ENCODE measurements at places on chromosomes 2 and 18.

GRCh38 chr18:26477828-26478466 lies 70.4 kb downstream of the KCTD1 start:
- DNase-seq, result no peak

- peak; percentile 79 for DNase-seq
Observed at GRCh38 chr2:26745609-26746327, 18.3 kb upstream of the SLC35F6 start.

- DNase-seq, result no peak
Observed at GRCh38 chr2:207867056-207867455, 97.3 kb upstream of the FZD5 start.

DNA sequence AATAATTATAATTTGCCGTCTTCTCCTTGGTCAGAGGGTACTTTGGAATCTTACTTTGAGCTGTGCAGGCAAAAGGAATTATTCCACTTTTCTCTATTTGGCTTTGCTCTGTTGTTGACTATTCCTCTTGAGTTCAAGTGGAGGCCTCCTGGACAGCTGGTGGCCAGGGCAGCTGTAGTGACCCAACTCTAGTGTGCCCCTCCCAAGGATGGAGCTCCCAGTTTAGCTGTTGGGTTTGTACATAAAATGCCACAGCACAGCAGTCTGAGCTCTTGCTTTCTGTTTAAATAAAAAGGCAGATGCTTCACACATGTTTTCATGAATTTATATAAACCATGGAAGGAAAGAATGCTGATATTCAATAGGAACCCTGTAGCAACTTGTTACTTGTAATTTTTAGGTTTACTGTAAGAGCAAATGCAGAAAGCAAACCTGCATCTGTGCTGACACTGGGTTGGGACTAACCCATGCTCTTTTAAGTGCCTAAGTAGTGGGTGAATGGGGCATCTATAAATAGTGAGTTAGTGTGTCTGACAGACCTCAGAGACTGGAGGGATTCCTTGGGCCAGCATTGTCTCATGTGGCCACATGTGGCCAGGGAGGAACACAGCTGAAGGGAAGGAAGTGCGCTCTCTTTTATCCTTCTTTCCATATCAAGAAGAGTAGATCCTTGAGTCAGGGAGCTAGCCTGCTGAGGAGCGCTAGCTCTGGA lies 121.8 kb downstream of the FHOD3 start:
- no peak for DNase-seq

DNA sequence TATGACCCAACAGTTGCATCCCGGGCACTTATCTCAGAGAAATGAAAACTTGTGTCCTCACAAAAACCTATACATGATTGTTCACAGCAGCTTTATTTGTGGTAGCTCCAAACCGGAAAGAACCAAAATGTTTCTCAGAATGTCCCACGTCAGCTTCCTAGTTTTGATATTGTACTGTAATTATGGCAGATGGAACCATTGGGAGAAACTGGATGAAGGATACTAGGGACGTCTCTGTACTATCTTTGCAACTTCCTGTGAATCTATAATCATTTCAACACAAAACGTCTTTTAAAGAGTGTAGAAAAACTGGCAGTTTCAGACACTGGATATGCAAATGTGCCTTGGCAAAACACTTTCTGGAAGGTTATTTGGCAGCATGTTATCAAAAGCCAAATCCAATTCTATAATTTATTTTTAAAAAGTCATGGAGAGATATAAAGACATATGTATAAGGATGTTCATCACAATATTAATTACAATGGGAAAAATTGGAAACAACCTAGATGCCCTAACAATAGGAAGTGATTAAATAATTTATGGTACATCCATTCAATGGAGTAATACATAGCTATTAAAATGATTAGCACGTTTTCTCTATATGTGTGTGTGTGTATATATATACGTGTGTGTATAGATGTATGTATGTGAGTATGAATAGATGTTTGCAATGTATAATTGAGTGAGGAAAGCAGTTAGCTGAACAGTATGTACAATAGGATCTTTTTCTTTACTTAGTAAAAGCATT lies 9.8 kb downstream of the SAG start:
- no peak for DNase-seq

- no peak for DNase-seq
Observed at GRCh38 chr2:53220969-53221368, 546.6 kb upstream of the CHAC2 start.

DNA sequence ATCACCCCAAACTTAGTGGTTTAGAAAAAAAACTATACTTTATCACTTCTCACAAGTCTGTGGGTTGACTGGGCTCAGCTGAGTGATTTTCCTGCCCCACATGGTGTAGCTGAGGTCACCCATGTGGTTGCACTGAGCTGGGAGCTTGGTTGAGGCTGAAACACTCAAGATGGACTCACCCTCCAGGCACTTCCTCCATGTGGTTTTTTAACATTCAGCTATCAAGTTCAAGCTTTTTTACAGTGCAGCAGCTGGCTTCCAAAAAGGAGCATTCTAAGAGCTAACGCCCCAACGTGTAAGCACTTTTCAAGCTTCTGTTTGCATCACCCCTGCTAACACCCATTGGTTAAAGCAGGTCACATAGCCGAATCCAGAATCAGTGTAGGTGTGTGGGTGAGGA lies 105.9 kb upstream of the CREB1 start:
- peak; percentile 89 for DNase-seq

DNA sequence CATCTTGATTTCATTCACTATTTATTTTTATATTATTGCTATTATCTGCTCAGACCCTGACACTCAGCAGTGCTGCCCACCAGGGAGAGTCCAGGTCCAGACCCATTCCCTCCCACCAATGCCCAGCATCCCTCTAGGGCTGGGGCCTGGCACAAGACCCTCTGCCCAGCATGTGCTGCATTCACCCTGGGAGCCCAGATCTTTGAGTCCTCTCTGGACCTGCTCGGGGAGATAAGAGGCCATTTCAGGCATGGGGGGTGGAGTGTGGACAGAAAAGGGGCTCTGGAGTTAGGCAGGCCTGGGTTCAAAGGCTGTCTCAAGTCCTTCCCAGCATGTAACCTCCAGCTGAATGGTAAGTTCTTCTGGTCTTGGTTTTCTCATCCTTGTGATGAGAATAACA lies 209.6 kb downstream of the CYP26B1 start:
- DNase-seq, result no peak

DNA sequence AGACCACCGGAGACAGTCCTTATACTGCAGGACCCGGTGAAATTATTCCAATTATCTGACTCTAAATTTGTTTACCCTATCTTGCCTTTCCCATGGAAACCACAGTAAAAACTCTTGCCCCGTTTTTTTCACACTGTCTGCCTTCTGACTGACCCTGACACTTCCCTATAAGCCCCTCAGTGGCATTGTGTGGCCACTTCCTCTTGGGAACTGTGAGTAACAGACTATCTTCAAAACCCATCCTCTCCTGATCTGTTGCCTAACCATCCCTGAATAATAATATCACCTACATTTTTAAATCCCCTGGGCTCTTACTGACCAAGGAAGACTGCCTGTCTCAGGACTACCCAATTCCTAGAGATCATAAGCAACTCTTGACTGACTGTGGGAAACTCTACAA lies 42.6 kb upstream of the RNF152 start:
- DNase-seq, result no peak

- DNase-seq, result peak; percentile 92
Observed at GRCh38 chr2:204452464-204453023, 92.7 kb upstream of the PARD3B start.

- peak; percentile 65 for DNase-seq
Observed at GRCh38 chr2:26144953-26145680, 27.8 kb upstream of the GAREM2 start.

- no peak for DNase-seq
Observed at GRCh38 chr2:230541934-230542380, 126.0 kb downstream of the SP100 start.

DNA sequence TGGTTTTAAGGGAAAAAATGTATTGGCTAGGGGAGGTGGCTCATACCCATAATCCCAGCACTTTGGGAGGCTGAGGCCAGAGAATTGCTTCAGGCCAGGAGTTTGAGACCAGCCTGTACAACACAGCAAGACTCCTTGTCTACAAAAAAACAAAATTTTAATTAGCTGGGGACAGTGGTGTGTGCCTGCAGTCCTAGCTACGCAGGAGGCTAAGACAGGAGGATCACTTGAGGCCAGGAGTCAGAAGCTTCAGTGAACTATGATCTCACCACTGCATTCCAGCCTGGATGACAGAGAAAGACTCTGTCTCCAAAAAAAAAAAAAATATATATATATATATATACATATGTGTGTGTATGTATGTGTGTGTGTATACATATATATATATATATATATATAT lies 18.5 kb downstream of the CCDC88A start:
- DNase-seq, result no peak

GRCh38 chr2:71299507-71299906 lies 32.1 kb upstream of the ZNF638 start:
- DNase-seq, result peak; percentile 51

- DNase-seq, result peak; percentile 24
Observed at GRCh38 chr18:74396171-74397169, 60.6 kb downstream of the DIPK1C start.

DNA sequence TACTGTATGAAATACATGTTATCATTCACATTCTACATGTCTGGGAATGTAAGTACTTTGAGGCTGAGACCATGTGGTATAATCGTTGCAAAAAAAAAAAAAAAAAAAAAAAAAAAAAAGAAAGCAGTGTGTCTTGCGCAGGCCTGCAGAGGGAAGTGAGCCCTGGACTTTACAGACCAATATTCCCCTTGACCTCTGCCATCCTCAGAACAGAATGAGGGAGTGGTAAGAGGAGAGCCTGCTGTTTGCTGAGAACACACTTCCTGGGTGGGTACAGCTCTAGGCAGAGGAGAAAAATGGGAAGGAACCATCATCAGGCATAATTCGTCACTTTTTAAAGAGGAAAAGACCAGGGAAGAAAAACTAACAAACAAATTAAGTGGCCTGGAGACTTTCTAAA lies 28.8 kb upstream of the TBC1D8 start:
- DNase-seq, result no peak

DNA sequence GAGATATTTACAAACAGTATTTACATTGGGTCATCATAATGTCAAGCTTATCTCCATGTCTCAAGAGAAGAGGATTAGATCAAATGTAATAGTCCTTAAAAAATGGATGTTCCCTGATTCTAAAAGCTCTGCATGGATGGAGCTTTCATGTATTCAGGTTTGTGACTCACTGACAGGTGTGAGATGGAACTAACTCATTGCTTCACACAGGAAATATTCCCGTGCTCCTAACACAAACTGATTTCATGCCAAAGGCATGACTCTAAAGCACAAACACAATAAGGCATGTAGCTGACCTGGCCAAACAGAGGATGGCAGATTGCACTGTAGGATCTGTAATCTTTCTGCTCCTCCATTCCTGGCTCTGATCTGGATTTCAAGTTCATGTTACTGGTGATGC lies 110.0 kb downstream of the ALK start:
- DNase-seq, result no peak

DNA sequence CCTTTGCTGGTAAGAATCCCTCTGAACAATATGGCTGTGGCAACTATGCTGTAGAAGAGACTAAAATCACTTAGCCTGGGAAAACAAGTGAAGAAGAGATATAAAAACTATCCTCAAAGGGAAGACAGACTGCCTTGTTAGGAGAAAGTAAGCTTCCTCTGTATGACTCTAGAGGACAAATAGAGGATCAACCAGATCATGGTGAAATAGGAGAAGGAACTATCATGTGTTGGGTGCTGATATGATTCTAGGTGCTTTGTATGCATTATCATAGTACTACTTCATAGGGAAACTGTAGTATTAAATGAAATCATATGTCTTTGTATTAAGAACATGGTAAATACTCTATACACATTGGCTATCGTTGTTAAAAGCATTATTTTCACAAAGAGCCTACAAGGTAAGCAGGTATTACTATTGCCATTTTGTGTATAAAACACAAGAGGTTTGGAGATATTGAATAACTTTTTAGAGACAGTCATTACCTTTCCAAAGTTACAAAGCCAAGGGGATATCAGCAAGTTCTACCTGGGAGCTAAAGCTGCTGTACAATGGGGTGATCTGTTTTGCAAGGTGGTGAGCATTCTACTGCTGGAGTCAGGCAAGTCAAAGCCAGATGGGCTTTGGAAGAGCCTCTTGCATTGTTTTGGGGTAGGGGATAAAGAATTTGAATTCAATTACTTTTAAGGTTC lies 402.6 kb downstream of the ALK start:
- DNase-seq, result no peak

DNA sequence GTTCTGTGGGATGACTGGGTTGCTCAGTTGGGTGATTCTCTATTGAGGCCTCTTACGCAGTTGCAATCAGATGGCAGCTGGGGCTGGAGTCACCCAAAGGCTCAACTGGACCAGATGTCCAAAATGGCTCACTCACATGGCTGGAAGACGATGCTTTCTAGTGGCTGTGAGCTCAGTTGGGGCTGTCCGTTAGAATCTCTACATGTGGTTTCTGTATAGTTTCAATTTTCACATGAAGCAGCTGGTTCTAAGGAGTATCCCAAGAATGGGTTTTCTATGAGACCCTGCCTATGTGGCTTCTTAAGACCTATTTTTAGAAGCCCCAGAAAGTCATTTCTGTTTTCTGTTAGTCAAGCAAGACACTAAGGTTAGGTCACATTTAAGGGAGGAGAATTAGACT lies 4.4 kb downstream of the XRCC5 start:
- DNase-seq, result no peak

DNA sequence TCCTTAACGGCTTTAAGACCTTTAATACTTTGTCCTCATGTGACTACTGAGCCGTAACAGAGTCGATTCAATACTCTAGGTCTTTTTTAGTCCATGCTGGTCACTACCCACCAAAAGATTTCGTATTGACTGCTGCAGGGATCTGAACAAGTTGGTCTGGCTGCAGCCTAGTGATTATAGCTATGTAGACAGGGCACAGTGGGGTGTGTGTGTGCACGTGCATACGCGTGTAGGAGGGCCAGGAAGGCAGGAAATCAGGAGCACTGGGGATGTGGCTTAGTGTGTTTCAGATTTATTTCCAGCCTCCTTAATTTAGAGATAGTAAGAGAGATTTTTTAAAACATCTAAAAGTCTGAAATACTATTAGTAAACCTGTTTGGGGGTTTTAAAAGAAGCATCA lies 161.4 kb downstream of the MYO3B start:
- no peak for DNase-seq

GRCh38 chr2:203706403-203706802 lies at the start of gene CD28:
TSS of gene CD28 (plus strand) at chr2:203706639. CDS start at chr2:203706697, 58 bp downstream.
- DNase-seq, result no peak

DNA sequence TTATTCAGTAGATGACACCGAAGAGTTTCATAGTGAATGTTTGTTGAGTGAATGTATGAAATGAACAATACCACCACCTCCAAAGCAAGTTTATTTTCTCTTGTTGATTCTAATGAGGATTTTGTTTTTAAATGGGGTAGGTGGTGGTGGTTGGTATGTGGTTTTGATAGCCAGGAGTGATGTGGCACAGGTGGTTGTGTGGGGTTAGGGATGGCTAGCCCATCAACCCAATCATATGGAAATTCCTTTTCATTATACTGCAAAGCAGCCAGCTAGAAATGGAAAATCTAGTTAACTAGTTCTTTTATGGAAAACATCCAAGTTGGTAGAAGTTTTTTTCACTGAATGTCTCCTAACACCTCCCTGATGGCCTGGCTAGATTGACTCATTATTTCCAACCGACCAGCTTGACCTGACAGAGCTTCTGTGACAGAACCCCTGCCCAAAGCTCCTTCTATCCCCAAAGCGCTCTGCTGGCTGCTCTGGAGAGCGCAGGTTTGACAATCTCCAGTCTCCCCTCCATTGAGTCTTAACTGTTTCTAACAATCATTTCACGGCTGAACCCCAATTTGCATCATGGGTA lies 376.9 kb downstream of the MTX2 start:
- DNase-seq, result no peak

- DNase-seq, result no peak
Observed at GRCh38 chr2:233830111-233830802, 24.1 kb downstream of the HJURP start.
